ENCODE measurements at places on chromosomes 5 and 9.

DNA sequence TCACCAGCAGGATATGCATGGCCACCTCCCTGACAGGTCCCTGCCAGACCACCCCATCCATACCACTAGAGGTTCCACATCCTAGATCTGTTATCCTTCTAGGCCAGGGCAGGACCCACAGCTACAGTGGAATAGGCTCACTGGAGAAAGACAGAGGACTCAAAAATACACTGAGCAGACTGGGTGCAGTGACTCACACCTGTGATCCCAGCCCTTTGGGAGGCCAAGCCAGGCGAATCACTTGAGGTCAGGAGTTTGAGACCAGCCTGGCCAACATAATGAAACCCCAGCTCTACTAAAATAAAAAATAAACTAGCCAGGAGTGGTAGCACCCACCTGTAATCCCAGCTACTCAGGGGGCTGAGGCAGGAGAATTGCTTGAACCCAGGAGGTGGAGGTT is 56.5 kb upstream of the TESK1 start:
- no peak for DNase-seq

DNA sequence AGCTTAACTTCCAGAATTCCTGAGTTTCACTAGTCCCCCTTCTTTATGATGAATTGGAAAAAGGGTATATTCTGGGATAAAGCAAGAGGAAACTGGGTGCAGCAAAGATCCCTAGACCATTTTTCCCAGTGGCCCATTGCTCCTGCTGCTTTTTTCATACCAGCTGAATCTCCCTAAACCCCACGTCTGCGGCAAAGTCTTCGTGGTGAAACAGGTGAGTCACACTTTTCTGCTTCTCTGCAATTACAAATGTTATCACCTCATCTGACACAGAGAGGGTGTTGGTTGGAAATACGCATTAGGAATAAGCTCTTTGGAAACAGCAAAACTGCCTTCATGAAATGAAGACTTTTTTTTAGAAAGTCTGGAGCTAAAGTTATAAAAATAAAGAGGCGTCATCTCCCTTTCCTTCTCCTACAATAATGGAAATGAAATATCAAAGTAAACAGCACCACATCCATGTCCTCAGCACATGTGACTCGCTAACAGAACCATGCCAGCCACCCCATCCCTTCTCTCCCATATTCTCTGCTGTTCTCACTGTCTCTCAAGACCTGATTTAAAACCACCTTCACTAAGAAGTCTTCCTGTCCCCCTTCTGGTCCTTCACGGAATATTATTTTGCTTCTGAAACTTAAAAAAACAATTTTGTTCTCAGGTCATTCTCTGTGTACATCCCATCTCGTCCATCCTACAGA is 39.5 kb upstream of the GLRX start:
- no peak for DNase-seq

DNA sequence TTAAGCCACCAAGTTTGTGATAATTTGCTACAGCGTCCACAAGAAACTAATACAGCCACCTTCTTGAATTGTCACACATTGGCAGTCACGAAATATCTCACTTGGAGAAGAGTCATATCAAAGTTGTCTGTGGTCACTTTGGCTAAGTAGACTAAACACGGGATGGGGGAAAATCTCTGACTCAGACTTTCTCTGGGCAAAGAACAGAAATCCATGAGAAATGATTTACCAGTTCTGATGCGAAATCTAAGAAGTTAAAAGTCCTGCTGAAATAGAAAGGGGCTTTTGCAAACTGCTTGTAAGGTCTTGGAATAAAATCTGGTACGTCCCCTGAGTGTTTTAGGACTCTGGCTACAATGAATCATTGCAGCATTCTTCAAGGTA is 158.4 kb downstream of the COL23A1 start:
- DNase-seq = no peak

- no peak for DNase-seq
Measured at GRCh38 chr9:83198371-83198770, 135.4 kb upstream of the RASEF start.

GRCh38 chr5:143791848-143792731 is 19.9 kb upstream of the HMHB1 start:
- no peak for DNase-seq

DNA sequence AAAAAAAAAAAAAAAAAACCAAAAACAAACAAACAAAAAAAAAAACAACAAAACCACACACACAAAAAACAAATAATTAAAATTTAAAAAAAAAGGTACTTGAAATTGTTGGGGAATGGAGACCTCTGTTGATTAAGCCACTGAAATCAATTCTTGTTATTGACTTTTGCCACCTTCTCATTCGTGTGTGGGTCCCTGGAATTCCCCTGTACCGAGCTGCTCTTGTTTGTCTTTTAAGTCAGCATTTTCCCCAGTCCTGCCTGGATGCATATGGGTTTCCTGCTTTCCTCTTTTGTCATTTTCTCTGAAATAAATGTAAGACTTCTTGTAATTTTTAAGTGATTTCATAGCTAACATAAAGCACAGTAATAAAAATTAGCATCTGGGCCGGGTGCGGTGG is 45.5 kb downstream of the GPBP1 start:
- no peak for DNase-seq

GRCh38 chr9:126474786-126475485 is 138.8 kb upstream of the LMX1B start:
- DNase-seq = no peak

DNA sequence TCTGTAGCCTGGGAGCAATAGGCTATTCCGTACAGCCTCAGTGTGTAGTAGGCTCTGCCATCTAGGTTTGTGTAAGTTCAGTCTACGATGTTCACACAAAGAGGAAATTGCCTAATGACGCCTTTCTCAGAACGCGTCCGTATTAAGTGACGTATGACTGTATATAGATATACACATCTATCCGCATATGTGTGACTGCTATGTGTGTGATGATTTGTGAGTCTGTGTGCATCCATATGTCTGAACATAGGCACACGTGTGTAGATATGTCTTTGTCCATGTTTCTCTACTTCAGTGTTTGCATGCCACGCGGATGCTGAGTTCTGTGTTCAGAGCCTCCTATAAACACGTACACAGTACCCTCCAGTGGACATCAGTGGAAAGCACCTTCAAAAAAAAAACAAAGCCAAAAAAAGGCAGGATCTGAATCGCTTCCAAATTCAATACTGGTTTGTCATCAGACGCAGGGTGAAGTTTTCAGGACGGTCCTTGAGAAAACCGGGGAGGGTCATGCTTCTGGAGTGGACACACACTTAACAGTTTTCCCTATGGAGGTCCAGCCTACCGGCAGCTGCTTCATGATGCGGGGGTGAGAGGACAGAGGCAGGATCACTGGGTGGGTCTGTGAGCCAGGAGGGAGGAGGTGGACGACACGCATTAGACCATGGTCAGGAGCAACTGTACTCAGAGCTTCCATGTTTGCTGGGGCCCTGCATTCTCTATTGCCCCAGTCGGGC is 29.5 kb upstream of the ALDH1B1 start:
- DNase-seq = no peak

DNA sequence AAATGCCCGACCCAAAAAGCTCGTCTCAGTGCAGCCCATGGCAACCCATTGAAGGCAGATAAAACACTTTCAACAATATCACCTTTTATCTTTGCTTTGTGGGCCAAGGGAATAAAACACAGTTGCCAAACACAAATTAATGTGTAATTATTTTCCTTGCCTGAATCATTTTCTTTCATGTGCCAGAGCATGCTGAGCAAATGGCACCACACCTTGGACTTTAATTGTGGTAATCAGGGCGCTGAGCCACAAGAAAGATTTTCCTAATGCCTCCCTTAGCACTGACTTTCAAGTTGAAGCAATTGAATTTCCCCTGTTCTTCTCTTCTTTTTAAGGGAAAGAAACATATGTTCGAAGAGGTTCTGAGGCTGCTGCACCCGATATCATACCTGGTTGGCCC is 297.1 kb upstream of the MSX2 start:
- DNase-seq = no peak

DNA sequence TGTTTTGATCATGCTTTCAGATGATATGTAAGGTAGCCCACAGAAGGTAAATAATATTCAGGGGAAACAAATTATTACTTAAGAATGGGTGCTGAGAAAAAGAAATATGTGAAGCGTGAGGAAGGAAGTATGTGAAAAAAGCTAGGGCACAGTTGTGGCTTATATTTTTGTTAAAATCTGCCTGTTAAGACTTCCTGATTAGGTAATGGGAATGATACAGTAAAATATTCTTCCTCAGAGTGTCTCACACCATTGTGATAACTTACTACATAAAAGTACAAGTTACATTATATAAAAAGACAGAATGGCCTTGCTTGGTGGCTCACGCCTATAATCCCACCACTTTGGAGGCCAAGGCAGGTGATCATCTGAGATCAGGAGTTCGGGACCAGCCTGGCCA is 18.7 kb upstream of the PARP8 start:
- DNase-seq = no peak

GRCh38 chr5:10366310-10367272 is 13.1 kb downstream of the MARCHF6 start:
- DNase-seq = no peak

DNA sequence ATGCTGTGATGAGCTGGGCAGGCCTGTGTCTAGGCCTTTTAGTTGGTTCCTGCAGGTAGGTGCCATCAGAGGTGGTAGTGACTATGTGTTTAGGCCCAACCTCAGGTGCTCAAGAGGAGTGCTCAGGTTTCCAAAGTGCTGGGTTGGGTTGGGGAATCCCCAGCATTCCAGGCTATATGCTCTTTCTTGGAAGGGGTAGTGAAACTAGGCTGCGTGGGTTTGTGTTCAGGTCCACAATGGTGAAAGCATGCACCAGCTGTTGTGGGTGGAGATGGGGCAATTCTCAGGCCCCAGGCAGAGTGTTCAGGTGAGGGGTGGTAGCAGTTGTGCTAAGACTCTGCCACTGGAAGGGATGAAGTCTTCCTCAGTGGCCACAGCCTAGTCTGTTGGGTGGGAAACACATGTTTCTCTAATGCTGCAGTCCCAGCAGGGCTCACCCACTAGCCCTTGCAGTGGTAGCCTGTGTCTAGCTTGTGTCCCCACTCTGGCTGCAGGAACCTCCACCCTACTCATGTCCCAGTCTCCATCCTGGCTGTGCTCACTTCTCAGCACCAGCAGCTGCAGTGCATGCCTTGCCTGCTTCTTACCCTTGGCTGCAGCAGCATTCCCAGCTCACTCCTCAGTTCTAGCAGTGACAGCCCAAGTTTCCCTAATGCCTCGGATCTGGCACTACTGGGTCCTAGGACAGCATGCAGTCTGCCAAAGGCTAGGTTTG is 78.9 kb downstream of the FAM170A start:
- no peak for DNase-seq

DNA sequence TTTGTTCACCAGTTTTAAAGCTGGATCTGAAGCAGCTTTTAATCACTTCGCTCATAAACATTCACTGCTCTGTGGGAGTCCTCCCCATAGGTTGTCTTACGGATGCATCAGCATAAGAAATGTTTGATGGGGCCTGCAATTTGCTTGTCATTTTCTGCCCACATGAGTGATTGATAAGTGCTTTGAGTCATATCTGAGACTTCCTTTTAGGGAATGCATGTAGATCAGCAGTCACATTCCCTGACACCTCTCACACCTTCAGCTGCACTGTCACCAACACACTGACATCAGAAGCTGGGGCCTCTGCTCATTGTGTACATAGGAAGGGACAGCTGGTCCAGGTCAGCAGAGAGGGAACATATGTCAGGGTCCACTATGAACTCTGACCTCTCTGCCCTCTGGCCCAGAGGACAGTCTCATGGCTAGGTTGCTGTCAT is 84.1 kb upstream of the SPATA31D4 start:
- no peak for DNase-seq

GRCh38 chr5:113632996-113633395 is 119.5 kb downstream of the YTHDC2 start:
- DNase-seq = no peak

- DNase-seq = no peak
Measured at GRCh38 chr5:37120270-37120669, 128.9 kb downstream of the CPLANE1 start.

GRCh38 chr9:2144619-2145018 is 129.5 kb downstream of the SMARCA2 start:
- no peak for DNase-seq

- no peak for DNase-seq
Measured at GRCh38 chr9:16136961-16137360, 584.1 kb downstream of the CCDC171 start.

DNA sequence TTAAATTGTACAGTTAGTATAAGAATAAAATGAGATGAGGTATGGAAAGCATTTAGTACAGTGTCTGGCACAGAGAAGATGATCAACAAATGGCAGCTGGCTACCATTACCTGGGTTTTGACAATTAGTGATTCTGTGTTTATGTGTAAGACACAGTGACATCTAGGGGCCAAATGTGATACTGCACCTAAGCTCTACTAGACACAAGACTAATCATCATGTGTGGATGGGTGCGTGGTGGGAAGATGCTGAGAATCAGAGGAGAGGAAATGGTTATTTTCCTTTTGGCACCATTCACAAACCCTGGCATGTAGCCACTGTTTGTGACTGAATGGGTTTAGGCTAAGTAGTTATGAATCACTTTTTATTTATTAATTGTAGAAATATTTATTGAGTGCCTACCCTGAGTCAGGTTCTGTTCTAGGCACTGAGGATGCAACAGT is 109.8 kb upstream of the TBC1D2 start:
- no peak for DNase-seq

- DNase-seq = no peak
Measured at GRCh38 chr9:127055745-127056402, 66.6 kb downstream of the ANGPTL2 start.

DNA sequence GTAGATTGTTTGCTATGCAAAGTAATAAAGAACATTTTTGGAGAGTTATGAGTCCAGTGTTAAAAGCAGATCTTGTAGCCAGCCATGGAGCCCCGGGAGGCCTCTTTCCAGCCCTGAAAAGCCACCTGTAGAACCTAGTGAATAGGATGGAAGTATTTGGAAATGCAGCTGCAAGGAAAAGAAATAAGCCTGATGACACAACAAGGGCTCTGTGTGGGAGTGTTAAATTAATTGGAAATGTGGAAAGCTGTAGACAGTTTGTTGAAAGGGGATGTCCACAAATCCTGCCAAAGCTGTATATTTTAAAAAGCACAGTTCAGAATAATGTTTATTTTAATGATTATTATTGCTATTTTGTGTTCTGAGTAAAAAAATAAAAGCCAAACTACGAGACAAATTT is 152.5 kb upstream of the GHR start:
- no peak for DNase-seq

Data from GOT3 (cell line).